Smooth muscle cell of the pulmonary artery (primary cell): ENCODE measurements at places on chromosomes 16 and 17. TPM values are rescaled to one million over a fixed set of nuclear protein-coding genes. Genes with fewer than 3 reads are reported as not detected.

Gene SLFN12L
- 0.07 TPM in 1 of 2 replicates, not detected in the other for total RNA-seq

Gene USH1G
- total RNA-seq, result 0.03 TPM in 1 of 2 replicates, not detected in the other

Gene AOC2
- 0.79 and 0.85 TPM in 2 replicates for total RNA-seq

Gene HOXB7
- 1.6 and 1.8 TPM in 2 replicates for total RNA-seq

Gene NOG
- 1.6 and 2.0 TPM in 2 replicates for total RNA-seq

Gene TBC1D26
- total RNA-seq, result 0.30 and 0.39 TPM in 2 replicates

Gene GGT6
- total RNA-seq, result not detected in 2 replicates

Gene KRT27
- total RNA-seq, result not detected in 2 replicates

Gene TNFSF12
- total RNA-seq, result 21.6 and 23.8 TPM in 2 replicates

Gene CCL23
- not detected in 2 replicates for total RNA-seq

Gene ZG16
- not detected in 2 replicates for total RNA-seq

Gene CDH1
- 0.13 and 0.52 TPM in 2 replicates for total RNA-seq

Gene CAPNS2
- total RNA-seq, result 0.59 and 0.89 TPM in 2 replicates

Gene CCL4
- not detected in 2 replicates for total RNA-seq

Gene MT4
- total RNA-seq, result not detected in 2 replicates

Gene ZNF48
- total RNA-seq, result 4.9 and 9.4 TPM in 2 replicates

Gene CLCN7
- 106 and 148 TPM in 2 replicates for total RNA-seq

Gene ATP2A3
- 1.3 and 2.4 TPM in 2 replicates for total RNA-seq

Gene SOCS1
- 2.3 and 4.6 TPM in 2 replicates for total RNA-seq

Gene SMIM36
- not detected in 2 replicates for total RNA-seq

Gene JMJD6
- 22.4 and 23.0 TPM in 2 replicates for total RNA-seq

Gene SCNN1G
- total RNA-seq, result not detected in 2 replicates

Gene DHRS13
- total RNA-seq, result 5.9 and 11.9 TPM in 2 replicates

Gene KRT40
- not detected in 2 replicates for total RNA-seq

Gene CDR2
- total RNA-seq, result 37.9 and 38.1 TPM in 2 replicates

Gene MYH1
- not detected in 2 replicates for total RNA-seq

Gene FOXL1
- 16.4 and 17.4 TPM in 2 replicates for total RNA-seq

Gene CHP2
- not detected in 2 replicates for total RNA-seq

Gene SSTR5
- not detected in 2 replicates for total RNA-seq

Gene ABCC3
- total RNA-seq, result 18.2 and 29.7 TPM in 2 replicates

Gene PGS1
- 31.8 and 37.5 TPM in 2 replicates for total RNA-seq

Gene NPIPA5
- 5.3 TPM in 1 of 2 replicates, not detected in the other for total RNA-seq

Gene CASKIN1
- 0.20 and 1.7 TPM in 2 replicates for total RNA-seq
